H7 (cell line): ENCODE measurements at places on chromosomes 11 and 22.

GRCh38 chr11:70873736-70874412, 378.5 kb downstream of the SHANK2 start:
- DNase-seq, result no peak

DNA sequence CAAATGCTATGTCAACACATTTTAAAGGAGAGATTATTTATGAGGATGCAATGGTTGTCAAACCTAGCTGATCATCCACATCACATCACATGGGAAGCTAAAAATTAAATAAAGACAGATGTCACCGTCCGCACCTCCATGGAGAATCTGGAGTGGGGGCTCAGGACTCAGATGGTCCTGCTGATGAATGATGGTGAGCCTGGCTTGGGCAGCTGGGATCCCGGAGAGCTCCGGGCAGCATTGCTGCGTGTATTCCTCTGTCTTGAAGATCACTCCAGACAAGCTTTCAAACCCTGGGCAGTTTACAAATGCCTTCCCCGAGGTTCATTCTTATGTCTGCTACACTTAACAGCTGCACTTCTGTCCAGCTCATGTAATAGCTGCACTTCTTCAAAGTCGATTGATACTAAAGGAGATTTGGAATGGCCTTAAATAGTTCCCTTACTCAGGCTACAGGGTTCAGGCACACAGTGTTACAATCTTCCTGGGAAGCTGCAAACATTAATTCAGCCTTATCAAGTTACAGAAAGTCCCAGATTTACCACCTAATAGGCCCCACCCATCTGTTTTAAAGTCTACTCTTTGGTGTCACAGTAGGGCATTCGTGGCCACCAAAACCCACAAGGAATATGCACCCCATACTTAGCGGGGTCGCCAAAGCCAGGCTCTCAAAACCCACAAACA, 34.7 kb upstream of the CSNK2A3 start:
- no peak for DNase-seq

GRCh38 chr22:35970616-35971455, 57.8 kb downstream of the RBFOX2 start:
- DNase-seq, result no peak

GRCh38 chr11:58923300-58923788, 15.9 kb upstream of the GLYATL1 start:
- DNase-seq, result peak; percentile 20

DNA sequence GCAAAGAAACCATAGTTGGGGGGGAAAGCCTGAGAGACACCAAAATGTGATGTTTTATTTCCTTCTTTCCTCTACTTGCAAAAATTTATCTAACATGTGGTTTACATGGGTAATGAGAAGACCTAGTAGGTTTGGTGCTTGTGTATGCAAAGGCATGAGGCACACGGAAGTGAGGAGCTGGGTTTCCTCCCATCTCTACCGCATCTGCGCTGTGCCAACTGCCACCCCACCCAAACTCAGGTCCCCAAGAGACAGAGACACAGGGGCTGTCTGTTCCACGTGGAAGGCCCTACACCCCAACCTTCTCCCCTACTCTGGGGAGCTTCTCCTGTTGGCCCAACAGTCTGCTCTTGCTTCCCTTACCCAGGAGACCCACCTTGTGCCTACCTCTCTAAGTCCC, 4.8 kb downstream of the RTL6 start:
- DNase-seq, result no peak

GRCh38 chr11:10164621-10165020, 129.4 kb downstream of the SBF2 start:
- no peak for DNase-seq

DNA sequence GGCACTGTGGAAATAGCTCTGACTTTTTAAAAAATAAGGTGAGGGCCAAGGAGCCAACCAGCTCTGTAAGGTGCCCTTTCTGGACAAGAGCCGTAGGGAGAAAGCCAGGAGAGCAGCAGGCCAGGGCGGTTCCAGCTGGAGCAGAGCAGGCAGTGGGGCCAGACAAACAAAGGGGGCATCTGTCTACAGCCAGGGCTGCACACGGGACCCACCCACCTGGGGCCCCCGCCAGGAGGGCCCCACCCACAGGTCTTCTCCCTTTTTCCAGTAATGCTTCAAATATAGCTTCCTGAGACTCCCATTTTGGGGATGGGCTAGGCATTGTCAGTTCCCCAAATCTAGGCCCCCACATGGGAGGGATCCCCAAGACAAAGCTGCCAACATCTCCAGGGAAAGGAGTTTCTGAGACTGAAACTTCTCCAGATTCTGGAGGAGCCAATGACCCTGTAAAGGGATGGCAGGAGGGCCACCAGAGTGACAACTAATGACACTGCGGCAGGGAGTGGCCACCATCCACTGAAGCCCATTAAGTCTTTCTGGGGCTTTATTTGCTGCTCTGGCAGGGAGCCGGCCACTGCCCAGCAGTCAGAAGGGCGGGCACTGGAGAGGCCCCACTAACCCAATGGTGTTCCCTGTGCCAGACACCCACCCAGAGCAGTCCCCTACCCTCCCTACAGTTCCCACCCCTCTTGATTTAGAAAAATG, 1.9 kb downstream of the ZFTA start:
- peak; percentile 40 for DNase-seq

GRCh38 chr22:19571207-19571795, 47.1 kb upstream of the CLDN5 start:
- DNase-seq, result no peak

- peak; percentile 68 for DNase-seq
These were observed 726 bp downstream of the ST3GAL4 start for GRCh38 chr11:126355926-126356897.
